ENCODE measurements at places on chromosomes 5 and 9.

DNA sequence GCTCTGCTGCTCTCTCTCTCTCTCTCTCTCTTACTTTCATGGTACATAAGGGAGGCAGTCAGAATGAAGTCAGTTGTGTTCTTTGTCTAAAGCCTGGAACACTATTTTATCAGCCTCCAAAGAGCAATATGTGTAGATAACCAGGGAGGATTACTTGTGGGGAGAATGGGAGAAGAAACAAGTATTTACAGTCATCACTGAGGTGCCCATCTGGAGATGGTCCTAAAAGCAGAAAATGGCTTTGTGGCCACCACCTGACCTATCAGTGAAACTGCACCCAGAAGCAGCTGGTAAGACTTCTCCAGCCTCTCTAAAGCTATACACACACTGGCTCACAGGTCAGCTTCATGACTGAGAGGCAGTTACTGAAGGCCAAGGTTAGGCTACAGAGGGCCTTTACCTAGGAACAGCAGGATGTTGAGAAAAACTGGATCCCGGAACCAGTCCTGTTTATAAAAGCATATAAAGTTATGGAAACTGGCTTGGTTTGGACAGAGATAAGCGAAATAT, 75.1 kb downstream of the MRPS27 start:
- DNase-seq = no peak

DNA sequence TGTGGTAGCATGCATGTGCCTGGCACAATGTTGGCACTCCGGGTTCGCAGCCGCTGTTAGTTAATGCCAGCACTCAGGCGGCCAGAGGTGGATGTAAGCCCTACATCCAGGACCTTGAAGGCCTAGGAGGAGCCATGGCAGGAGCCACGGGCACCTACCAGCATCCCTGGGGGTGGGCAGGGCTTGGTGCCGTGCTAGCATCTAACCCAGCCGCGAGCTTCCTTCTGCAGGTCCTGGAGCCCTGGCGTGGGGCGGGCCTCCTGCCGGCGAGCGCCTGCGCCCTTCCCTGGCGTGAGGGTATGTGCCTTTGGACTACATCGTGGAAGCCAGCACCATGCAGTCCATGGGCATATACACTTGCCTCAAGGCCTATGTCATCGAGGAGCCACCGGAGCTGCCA, 53.8 kb downstream of the COL27A1 start:
- DNase-seq = no peak

GRCh38 chr5:80408484-80409366, 861 bp downstream of the ZFYVE16 start:
- DNase-seq = peak; percentile 21

DNA sequence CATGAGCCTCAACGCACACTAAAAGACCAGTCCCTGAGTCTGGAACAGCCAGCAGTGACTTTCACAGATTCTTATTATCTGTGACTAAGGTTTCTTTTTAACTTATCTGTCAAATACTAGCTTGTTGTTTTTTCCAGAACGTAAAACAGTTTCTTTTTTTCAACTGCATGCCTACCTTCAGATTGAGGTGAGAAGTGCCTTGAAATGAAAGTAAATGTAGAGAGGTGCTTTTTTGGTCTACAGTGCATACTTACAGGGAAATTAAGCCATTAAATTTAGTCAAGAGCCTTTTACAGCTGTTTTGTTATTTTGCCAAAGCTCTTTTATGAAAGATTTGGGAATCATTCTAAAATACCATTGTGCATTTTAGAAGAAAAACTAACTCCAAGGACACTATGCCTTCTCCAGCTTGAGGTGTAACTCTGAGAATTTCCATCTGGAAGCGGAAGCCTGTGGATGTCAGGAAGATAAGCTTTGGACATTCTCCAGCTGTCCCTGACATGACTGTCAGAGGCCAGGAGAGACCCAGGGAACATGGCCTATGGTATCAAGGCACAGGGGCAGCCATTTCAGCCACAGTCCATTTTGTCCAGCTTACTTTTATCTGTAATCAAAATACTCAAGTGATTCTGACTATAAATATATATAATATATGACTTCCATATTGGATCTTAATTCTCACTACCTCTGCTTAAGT, 230.3 kb downstream of the GLIS3 start:
- no peak for DNase-seq
